ENCODE measurements at places on chromosomes 6 and 20.

GRCh38 chr20:42792052-42792451 is 397.7 kb downstream of the PTPRT start:
- no peak for DNase-seq

DNA sequence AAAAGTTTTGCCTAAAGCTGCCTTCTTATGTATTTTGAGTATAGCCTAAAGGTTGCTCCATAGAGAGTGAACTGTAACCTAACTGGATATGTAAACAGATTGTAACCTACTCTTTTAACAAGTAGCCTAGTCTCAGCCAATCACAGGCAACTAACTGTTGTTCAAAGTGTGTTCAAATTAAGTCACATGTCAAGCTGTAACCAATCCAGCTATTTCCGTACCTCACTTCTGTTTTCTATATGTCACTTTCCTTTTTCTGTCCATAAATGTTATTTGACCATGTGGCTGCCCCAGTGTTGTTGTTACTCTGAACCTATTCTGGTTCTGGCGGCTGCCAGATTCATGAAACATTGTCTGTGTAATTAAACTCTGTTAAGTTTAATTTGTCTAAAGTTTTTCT is 47.4 kb upstream of the RNGTT start:
- DNase-seq = no peak

GRCh38 chr20:4875578-4876067 is 125.7 kb downstream of the SLC23A2 start:
- no peak for DNase-seq

GRCh38 chr6:53703047-53703446 is 37.5 kb upstream of the KLHL31 start:
- no peak for DNase-seq

DNA sequence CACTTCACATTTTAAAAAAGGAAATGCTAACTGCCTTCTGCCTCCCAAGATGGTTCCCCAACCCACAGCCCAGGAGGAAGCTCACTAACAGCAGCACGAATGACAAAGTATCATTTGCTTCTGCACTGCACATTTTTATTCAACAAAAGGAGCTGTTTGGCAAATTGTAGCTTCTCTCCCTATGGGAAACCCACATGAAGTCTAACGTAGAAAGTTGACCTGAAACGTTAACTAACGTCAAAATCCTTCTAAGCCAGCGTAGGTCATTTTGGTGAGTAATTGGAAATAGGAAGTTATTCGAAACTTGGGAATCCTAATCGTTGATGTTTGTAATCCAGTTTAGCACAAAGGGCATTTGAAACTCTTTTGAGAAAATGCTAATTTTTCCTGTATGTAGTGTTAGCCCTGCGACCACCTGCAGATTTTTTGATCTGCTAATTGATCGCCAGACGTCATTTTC is 2.9 kb downstream of the SALL4 start:
- no peak for DNase-seq

DNA sequence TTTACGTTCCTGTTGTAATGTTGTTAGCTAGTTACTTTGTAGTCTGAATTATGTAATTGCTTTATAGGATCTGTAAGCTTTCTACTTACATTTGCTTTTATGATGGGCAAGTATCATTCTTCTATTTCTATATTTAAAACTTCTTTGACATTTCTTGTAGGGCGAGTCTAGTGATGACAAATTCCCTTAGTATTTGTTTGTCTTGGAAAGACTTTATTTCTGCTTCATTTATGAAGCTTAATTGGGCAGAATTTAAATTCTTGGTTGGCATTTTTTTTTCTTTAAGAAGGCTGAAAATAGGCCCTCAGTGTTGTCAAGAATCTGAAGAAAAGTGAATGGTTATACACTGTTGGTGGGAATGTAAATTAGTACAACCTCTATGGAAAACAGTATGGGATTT is 506.3 kb downstream of the TENT5A start:
- DNase-seq = no peak

- DNase-seq = no peak
These were observed 13.5 kb downstream of the DHX35 start for GRCh38 chr20:38975539-38976120.

GRCh38 chr6:7254980-7255835 is 57.8 kb downstream of the SSR1 start:
- no peak for DNase-seq

DNA sequence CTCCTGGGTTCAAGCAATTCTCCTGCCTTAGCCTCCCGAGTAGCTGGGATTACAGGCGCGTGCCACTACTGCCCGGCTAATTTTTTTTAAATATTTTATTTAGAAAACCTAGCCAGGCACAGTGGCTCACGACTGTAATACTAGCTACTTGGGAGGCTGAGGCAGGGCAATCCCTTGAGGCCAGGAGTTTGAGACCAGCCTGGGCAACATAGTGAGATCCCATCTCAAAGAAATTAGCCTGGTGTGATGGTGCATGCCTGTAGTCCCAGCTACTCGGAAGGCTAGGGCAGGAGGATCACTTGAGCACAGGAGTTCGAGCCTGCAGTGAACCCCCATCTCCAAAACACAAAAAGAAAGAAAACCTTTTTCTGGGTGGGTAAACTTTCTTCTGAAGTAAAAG is 2.4 kb downstream of the SLC44A4 start:
- DNase-seq = no peak

DNA sequence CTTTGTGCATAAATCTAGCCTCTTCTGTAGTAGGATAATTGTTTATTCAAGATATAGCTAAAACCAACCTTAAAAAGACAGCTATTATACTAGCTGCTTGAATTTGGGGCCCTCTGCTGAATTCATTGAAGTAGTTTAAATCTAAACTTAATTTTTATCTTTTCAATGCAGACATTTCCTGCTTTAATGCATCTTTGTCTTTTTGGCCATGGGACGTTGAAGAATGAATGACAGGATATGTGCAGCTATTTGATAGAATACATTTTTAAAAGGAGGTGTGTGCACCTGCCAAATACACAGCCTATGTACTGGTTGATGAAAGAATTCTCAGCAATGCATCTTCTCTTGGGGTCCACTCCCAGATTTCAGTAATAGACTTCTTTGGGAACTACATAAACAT is 524.9 kb downstream of the PHF3 start:
- DNase-seq = no peak

DNA sequence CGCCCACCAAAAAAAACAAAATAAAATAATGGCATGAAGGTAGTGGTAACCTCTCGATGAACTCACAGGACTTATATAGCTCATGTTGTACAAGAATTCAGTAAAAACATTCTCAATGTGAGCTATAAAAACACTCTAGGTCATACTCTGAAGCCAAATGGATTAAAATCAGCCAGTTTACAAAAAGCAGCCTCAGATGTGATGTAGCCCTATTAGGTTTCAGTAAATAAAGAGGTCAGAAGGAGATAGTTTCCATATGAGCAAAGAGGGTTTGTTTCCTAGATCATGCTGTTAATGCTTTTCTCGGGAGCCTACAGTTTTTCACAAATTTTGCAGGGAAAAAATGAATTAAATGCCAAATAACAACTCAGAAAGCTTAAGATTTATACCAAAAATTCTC is 319.5 kb upstream of the HSF2 start:
- DNase-seq = no peak

DNA sequence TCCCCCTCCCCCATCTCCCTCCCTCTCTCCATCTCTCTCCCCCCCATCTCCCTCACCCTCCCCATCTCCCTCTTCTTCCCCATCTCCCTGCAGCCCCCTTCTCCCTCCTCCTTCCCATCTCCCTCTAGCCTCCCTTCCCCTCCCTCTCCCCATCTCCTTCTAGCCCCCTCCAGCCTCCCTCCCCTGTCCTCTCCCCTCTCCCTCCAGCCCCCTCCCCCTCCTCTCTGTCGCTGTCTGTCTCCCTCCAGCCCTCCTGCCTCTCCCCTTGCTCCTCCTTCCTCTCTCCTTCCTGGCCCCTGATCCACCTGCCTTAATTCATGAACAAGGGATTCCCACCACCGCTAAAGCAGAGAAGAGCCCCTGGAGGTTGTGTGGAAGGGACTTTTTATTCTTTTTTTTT is 26.9 kb upstream of the CHMP4B start:
- DNase-seq = no peak

DNA sequence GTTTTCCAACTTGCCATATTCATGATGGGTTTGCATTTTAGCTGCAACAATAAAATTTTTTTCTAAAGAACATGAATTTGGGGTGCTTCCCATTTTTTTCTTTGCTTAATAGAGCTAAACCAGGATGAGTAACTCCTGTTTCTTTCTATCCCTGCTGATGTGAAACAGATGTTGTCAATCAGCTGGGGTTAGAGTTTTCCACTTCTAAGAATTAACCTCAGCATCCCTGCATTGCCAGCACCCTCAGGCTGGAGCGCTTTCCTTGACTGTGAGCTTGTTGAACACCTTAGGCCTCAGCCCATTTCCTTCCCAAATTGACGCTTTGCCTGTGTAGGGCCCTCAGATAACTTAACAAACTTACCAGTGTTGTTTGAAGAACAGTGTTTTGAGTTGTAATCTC is 74.5 kb downstream of the PTPN1 start:
- DNase-seq = no peak

DNA sequence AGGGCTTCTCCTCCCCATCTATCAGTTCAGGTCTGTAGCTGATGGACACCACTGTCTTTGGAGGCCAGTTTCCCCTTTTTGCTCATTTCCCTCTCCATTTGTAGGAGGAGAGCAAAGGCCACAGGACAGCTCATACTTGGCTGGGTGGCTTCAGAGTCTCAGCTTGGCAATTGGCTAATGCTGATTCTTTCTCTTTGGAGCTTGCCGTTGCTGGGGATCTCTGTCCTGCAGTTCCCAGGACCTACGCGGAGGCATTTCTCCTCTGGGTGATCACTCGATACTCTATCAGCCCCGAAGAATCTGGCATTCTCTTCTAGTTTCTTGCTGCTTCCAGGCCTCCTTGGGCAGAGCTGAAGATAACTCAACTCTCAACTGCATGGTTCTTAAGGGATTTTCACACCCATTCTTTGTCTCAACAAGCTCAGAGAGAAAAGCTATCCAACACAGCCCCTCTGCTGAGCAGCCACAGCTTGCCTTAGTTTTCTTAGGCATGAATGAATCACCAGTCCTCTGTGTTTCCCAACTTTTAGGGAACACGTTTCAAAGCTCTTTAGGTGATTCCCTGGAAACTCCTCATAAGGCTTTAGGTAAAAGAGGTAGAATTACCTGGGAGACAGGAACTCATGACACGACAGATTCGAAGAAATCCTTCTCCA is 19.2 kb upstream of the SSR1 start:
- DNase-seq = no peak

GRCh38 chr6:20915156-20915555 is 380.9 kb downstream of the CDKAL1 start:
- DNase-seq = no peak

DNA sequence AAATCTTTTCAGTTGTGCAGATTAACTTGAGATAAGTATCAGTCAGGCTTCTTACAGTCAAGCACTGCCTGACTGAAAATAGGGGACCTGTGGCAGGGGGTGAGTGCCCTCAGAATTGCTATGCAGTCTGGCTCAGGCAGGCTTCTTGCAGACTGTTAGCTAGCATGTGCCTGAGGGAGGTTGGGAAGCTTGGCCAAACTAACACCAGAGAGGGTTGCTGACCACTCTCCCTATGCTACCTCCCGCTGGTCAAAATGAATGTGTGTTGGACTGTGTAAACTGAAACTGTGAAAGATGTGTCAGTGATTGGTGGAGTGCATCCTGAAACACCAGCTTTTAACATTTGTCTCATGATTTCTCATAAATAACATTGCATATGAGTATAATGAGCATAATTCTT is 622.3 kb upstream of the IMPG1 start:
- no peak for DNase-seq

DNA sequence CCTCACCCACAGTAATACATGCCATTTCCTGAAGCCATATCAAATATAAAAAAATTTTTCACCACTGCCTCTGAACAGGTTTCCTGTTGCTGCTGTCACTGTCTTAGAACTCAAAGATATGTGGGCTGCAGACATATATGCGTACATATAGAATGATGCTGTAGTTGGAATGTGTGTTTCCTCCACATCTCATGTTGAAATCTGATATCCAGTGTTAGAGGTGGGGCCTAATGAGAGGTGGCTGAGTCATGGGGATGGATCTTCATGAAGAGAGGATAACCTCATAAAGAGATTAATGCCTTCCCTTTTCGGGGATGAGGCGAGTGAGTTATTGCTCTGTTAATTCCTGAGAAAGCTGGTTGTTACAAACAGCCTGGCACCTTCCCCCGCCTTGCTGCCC is 7.7 kb upstream of the SCP2D1 start:
- no peak for DNase-seq

GRCh38 chr6:53618219-53618618 is 47.3 kb downstream of the KLHL31 start:
- no peak for DNase-seq

- DNase-seq = no peak
These were observed 111.6 kb upstream of the MAN1A1 start for GRCh38 chr6:119461187-119461586.

DNA sequence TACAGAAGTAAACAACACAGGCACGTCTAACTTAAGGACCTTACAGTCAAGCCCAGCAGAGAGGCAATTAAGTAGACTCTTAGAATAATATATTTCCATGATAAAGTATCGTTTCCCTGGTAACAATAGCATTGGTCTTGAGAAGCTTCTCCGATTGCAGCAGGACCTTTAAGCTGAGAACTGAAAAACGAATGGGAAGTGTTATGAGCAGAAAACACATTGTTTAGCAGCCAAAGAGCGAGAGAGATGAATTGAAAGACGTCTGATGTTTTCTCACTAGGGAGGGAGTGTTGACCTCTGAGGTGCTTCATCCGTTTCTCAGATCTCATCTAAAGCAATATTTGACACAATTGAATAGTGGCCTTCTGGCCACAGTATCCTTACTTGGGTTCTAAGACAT is 855 bp downstream of the BYSL start:
- no peak for DNase-seq

- DNase-seq = no peak
These were observed 4.1 kb upstream of the FAM135A start for GRCh38 chr6:70409216-70409615.

DNA sequence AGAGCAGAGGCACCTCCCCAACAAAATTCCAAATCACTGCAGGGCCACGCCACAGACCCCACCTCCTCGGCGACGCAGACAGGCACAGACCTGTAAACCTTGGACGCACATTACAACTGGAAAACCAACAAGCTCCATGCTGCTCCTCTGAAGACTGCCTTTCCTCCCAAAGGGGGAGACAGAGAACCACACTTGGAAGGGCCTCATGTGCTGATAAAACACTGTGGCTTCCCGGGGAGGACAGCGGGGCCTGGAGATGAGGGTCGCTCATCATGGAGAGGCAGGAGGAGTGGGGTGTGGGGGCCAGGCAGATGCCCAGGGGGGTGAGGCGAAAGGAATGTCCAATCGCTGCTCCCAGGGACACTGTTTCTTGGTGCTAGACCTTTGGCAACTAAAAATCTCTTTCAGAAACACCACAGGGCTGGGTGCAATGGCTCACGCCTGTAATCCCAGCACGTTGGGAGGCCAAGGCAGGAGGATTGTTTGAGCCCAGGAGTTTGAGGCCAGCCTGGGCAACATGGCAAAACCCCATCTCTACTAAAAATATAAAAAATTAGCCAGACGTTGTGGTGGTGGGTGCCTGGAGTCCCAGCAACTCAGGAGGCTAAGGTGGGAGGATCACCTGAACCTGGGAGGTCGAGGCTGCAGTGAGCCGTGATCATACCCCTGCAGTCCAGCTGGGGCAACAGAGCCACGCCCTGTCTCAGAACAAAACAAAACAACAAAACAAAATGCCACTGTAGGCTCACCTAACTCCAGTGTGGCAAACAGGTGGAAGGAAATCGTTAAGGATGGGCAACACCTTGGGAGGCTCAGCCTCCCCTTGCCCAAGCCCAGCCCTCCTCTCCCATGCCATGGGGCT is 53.8 kb downstream of the ABHD12 start:
- DNase-seq = no peak

GRCh38 chr6:14072084-14072483 is 45.5 kb upstream of the CD83 start:
- no peak for DNase-seq

- DNase-seq = no peak
These were observed 31.0 kb upstream of the EZR start for GRCh38 chr6:158849899-158850806.

Data from stimulated activated CD8-positive, alpha-beta memory T cell treated with anti-CD3 and anti-CD28 coated beads, Interleukin-7, amount 100 ng/mL, for 24 hours (primary cell).